ENCODE measurements at places on chromosomes 1 and 21.

DNA sequence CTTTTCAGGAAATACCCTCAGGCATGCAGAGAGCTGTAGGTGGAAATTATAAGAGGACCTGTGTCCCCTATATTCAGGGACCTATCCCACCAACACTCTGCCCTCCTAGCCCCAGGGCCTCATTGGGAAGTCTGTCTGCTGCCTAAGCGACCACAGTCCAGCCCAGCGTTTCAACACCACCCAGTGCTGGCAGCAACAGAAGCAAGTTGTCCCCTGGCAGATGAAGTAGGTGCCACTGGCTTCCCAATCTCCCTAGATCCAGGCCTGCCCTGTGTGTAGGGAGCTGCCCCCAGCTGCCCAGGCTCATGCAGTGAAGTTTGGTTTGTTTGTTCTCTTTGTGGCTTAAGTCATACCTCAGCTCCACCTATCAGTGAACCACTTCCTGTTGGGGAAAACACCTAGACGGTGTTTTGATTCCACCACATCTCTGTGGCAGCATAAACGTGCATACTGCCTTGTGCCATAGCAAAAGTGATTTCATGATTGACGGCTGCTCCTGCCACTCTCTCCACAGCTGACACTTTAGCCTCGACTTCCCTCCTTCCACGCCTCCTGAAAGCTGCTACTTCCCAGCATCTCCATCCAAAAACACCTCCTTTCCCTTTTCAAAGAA, 8.1 kb upstream of the LEFTY1 start:
- no peak for DNase-seq

DNA sequence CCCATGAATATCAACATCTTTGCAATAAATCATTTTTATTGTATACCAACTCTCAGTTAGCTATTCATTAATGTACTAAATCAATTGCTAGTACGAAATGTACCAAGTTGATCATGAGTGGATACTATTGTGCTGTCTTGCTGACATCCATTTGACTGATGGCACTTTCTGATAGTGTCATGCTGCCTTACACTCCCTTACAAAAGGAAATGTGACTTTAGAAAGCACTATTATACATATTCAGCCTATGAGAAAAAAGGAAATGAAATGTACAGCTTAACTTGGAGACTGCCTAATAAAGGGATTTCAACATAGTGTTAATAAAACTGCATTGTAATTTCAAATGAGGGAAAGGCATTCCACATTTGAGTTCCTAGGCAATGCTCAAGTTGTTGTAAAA, 52.2 kb downstream of the PLA2G4A start:
- DNase-seq = no peak

DNA sequence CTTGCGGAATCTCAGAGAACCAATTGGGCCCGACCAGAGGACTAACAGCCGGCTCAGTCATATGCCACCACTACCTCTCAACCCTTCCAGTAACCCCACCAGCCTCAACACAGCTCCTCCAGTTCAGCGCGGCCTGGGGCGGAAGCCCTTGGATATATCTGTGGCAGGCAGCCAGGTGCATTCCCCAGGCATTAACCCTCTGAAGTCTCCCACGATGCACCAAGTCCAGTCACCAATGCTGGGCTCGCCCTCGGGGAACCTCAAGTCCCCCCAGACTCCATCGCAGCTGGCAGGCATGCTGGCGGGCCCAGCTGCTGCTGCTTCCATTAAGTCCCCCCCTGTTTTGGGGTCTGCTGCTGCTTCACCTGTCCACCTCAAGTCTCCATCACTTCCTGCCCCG, 49.8 kb downstream of the ACP6 start:
- DNase-seq = no peak

- DNase-seq = no peak
These were observed 96.5 kb downstream of the USP25 start for GRCh38 chr21:15826147-15826780.

GRCh38 chr1:170521818-170522217, 10.1 kb upstream of the GORAB start:
- no peak for DNase-seq

DNA sequence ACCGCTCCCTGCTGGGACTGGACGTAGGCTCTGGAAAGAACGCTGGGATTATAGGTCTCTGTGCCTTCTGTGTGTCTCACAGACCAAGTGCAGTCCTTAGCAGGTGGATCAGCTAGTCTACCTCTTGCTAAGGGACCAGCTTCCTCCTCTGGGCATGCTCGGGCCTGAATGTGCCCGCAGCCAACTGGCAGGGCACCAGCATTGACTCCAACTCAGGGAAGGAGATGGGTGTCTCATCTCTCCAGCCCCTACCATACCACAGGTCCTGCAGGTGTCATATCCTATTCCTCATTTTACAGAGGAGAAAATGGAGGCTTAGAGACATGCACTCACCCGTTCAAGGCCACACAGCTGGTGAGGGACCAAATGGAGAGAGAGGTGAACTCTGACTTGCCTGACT, 340.2 kb downstream of the PTPRU start:
- DNase-seq = no peak

- no peak for DNase-seq
These were observed 11.5 kb downstream of the LDLRAD1 start for GRCh38 chr1:54006508-54006907.

DNA sequence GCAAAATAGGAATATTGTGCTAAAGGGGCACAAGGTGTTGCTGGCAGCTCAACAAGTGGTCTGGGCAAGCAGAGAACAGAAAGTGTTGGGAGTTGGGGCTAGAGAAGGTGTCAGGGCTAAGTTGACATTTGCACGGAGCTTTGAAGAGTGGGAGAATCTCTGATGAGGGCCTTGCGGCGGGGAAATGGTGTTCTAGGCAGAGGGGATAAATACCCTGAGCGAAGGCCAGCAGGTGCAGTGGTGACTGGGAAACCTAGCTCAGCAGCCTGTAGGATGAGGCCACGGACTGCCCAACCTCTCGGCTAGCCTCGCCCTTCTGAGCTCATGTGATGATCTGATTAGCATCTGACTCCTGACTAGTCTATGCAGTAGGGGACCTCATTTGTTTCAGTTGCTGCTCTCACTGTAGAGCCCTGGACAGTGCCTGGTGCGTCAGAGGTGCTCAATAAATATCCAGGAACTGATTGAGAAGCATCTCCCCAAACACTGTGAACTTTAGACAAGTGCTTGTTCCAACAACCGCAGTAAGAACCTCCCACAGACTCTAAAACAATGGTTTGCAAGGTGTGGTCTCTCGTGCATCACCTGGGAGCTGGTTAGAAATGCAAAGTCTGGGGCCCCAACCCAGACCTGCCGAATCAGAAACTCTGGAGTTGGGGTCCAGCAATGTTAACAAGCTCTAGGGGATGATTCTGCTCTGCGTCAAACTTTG, 1.0 kb upstream of the FOXO6 start:
- DNase-seq = no peak

DNA sequence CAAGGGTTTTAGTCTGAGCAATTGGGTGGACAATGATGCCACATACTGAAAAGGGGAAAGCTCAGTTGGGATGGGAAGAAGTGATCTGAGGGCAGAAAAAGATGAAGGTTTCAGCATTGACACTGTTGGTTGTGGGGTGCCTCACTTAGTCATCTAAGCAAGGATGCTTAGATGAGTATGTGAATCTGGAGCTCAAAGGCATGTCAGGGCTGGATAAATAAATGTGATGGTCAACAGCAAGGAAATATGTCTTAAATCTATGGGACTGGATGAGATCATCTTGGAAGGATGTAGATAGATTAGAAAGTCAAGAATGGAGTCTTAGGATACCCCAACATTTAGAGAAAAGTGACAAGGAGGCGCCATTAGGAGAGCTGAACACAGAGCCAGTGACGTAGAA, 114.6 kb downstream of the ZBTB18 start:
- DNase-seq = no peak

DNA sequence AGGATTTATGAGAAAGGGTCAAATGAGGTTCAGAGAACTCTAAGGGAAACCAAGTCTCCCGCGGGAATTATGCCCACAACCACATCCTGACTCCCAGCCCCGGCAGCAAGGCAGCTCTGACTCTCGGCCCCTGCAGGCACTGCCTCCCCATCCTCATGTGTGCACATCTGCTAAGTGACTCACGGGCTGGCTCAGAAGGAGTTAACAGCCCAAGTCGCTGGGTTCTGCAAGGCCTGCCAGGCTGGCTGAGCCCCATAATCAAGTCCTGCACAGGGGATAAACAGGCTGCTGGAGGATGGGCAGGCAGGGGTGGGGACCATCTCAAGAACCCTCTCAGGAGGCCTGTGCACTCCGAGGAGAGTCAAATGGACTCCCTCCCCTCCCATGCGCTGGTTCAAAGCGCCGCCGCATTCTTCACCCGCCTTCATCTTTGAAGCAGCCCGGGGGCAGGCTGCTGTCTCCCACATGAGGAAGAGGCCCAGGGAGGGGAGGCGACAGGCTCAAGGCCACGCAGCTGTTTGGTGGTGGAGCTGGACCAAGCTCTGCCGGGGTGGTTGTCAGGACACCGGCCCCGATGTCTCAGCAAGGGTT, 344.3 kb downstream of the MATN1 start:
- no peak for DNase-seq

DNA sequence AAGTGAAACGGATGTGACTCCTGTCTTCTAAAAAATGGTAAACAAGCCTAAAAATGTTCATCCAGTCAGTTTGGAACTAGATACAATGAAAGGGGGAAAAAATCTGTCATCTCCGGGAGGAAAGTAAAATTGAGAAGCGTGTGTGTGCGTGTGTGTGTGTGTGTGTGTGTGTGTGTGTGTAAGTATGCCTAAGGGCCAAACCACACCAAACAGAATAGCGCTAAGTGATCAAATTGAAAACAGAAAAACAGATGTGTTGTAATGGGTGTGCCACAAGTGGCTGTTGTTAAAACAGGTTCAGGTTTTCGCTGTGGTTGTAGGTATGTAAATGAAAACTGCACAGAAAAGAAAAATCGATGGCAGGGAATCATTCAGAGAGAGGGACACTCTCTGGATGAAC, 106.7 kb downstream of the RNF220 start:
- no peak for DNase-seq
